ENCODE measurements at places on chromosomes 1 and 21.

DNA sequence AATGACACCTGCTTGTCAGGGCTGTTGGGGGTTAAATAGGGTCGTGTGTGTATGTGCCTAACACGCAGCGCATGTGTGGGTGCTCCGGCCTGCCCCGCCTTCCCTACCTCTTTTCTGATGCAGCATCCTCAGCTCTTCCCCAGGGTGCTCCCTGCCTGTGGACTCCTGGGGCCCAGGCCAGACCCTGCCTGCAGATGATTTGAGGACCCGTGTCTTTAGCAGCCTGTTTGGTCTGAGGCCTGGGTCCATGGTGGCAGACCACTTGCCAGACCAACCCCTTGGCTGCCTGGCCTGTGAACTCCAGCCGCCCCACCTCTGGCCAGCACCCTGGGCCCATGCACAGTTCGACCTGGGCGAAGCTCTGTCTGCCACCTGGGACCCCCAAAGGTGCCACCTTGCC is 57.0 kb upstream of the SIM2 start:
- no peak for DNase-seq

GRCh38 chr1:204465546-204466415 is 28.8 kb downstream of the PIK3C2B start:
- DNase-seq = no peak

DNA sequence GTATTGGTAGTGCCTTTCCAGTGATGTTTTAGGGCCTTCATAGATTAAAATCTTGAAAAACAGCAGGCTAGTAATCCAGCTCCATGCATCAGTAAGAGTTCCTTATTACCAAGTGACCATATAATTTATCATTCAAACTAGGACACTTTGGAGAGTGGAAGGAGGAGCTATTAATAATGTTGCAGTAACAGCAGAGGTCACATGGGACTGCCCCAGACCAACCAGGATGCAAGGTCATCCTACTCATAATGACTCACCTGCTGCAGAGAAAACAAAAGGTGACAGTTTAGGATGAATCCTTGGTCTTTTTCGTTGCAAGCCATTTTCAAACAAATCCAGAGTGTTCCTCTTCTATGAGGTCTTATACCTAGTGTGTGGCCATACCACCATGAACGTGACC is 187.4 kb downstream of the NUF2 start:
- DNase-seq = peak; percentile 49

DNA sequence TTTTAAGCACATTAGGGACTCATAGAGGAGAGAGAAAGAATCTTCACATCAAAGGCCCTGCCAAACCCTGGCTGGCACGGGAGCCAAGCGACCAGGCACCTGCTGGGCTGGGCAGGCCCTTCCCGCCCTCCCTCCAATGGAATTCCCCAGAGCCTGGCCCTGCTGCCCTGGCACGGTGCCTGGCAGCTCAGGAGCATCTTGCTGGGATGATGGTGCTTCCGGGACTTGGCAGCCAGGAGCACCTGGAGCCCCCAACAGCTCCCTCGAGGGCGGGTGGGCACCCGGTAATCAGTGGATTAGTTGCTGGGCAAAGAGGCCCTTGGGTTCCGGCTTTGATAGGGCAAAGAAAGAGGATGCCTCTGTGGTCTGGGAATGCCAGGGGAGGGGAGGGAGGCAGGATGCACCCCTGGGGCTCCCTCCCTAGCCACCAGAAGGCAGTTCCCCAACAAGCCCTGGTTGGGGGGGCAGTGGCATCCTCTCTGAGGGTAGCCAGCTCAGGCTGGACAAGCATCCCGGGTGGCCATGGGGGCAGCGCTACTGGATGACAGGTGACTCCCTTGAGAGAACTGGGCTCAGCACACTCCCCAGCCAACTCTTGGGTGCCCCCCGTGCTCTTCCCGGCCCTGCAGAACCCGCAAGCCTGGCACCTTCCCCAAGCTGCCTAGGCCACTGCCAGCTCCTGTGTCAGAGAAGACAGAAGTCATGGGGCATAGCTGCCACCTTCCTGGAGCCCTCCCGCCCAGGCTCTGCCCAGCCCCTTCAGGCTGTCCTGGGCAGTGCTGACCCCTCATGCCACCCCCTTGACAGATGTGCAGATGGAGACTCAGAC is 26.4 kb downstream of the KRTAP10-1 start:
- peak; percentile 26 for DNase-seq

- no peak for DNase-seq
Observed at GRCh38 chr1:192024881-192025280, 133.4 kb upstream of the RGS18 start.

GRCh38 chr1:32073299-32074229 is 825 bp downstream of the TMEM39B start:
- DNase-seq = no peak

DNA sequence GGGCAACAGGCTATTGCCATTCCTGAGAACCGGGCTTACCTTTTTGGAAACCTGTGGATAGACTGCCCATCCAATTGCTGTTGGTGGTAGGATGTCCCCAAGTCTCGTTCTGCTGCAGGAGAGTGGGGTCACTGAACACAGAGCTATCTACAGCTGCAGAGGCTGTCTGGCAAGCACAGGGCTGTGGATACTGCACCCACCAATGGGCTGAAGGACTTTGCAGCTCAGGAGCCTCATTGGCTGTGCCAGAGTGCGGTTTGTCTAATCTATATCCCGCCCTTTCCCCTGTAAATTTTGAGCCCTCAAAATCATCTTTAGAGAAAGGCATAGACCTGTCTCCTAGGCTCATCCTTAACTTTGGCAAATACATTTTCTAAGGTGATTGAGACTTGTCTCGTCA is 15.3 kb downstream of the RNF187 start:
- DNase-seq = no peak

- DNase-seq = no peak
Observed at GRCh38 chr1:175182201-175182746, 10.3 kb downstream of the KIAA0040 start.

DNA sequence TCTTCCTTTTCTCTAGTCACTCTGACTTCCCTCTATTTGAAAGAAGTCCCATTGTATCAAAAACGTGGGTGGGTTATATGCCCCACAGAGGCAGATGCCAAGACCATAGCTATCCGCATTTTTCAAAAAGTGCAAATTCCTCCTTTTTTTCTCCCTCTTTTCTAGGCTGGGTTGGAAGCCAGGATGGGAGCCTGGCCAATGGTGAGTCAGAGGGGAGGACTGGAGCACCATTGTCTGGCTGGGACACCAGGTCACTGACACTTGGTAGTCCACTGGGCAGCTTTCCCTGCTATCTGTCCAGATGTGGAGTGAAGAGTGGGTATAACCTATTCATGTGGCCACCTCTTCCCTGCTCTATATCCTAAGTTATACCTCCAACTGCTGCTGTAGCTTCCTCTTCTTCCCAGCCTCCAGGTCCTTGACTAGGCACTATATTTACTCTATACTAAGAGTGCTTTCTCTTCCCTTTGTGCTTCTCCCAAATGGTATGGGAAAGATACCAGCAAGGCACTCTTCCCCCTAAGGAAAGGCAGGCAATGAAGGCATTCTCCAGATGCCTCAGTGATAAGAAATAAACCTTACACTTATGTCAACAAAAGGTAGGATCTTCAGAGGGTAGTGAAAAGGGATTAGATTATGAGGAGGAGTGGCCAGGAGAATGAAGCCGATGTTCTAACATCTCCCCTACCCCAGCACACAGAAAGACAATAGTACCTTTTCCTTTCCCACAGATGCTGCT is 12.9 kb downstream of the PI4KB start:
- DNase-seq = no peak

DNA sequence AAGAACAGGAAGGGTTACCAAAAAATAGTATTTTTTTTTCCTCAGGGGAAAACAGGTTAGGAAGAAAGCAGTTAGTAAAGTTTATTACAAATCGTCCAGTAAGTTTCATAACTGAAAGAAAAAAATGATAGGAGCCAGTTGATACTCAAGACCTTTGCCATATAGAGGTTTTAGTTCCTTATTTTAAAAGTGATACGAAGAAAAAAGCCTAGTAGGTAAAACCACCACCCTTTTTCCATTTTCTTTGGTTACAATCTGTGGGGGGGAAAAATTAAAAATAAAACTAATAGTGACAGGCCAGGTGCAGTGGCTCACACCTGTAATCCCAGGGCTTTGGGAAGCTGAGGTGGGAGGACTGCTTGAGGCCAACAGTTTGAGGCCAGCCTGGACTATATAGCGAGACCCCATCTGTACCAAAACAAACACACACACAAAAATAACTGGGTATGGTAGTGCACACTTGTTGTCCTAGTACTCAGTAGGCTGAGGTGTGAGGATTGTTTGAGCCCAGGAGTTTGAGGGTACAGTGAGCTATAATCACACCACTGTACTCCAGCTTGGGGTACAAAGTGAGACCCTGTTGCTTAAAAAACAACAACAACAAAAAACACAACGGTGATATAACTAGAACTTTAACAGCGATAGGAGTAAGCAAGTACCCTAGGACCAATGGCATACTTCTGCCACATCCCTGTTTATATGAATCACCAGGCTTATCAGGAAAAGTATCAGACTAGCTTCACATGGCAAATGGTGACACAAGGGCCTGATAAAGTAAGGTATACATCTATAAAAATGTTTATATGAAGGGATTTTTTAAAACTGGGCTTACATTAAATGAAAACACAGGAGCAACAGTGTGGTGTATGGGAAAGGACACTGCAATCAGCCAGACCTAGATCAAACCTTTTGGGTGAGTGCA is 5.4 kb downstream of the TMEM59 start:
- no peak for DNase-seq

DNA sequence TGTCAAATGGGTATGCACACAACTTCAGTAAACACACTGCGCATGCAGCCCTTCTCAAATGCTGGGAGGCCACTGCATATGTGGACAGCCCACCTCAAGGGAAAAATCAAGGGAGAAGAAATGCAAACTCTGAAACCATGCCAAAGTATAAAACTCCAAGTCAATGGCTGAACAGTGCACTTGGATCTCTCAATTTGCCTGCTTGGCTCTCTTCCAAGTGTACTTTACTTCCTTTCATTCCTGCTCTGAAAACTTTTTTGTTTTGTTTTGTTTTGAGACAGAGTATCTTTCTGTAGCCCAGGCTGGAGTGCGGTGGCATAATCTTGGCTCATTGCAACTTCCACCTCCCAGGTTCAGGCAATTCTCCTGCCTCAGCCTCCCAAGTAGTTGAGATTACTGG is 18.8 kb upstream of the COP1 start:
- no peak for DNase-seq

GRCh38 chr1:37574834-37575480 is 18.2 kb downstream of the DNALI1 start:
- no peak for DNase-seq

GRCh38 chr1:26102526-26102925 is 9.1 kb upstream of the PDIK1L start:
- no peak for DNase-seq

GRCh38 chr1:224266105-224266914 is 63.7 kb downstream of the NVL start:
- no peak for DNase-seq

DNA sequence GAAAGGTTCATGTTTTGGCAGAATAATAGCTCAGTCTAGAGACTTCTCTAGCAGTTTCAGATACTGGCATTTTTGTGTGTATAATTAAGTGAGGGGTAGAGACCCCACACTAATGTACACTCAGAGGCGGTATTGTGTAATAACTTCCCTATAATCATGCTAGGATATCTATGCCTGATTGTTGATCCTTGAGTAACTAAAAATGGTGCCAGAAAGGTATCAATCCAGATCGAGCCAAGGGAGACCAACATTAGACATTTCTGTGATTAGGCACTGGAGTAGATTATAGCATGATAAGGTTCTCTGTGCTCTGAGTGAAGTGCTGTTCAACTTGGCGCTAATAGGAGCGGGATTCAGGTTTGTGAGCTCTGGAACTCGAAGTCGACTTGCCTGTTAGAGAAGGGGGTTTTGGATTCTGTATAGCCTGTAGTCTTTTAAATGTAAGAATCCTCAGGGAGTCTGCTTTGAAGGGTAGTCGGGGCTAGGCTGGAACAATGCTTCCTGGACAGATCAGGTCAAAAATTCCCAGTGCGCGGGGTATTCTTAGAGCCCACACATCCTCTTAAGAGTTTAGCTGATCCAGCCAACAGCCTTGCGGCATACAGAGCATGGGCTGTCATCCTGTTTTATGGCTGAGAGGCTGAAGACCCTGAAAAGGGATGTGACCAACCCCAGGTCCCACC is 24.2 kb downstream of the MAN1C1 start:
- no peak for DNase-seq

DNA sequence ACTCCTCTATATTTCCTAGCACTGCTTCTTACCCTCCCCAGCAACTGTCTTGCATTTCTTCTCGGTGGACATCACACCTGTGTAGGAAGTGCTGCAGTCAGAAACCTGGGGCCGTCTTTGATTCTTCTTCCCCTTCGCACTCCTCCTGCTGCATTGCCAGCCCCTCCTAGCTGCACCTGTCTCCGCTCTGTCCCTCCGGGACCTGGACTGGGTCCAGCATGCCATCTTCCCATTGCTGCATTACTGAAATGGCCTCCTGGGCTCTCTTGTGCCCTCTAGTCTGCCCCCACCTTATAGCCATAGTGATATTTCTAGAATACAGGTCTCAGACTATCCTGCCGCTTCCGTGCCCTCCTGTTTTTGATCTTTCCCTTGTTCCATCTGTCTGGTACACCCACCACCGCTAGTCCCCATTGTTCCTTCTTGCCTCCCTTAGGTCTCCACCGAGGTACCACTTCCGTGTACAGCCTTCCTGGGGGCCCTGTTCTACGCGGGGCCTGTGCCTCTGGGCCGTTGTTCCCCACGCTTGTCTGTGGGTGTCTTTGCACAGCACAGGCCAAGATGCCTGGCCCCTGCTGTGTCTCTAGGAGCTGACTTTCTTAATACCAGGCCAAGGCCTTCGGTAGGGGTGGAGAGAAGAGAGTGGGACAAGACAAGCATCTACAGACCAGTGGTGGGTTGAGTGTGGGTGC is 107.6 kb downstream of the GALNT2 start:
- no peak for DNase-seq

DNA sequence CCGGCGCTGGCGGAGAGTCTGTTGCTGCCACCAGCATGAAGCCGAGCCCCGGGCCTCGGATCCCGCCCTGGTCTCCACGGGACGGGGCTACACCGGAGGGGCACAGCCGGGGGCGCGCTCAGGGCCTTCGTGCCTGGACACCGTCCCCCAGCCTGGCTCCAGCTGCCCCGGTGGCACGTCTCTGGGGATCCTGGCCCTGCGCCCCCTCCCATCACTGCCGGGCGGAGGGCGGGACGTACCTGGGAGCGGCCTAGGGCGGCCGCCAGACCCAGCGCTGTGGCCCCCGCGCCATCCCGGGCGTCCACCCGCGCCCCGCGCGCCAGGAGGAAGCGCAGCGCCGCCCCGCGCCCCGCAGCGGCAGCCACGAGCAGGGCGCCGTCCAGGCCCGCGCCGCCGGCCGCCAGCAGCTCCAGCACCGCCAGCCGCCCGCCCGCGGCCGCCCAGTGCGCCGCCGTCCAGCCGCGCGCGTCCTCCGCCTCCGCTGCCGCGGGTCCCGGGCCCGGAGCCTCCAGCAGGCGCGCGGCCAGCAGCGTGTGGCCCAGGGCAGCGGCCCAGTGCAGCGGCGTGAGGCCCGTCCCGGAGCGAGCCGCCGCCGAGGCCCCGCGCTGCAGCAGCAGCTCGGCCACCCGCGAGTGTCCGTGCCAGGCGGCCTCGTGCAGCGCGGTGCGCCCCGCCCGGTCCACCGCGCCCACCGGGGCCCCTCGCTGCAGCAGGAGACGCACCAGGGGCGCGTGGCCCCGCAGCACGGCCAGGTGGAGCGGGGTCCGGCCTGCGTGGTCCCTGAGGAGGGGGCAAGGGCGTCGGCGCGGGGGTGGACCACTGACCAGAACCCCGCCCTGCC is 1.0 kb downstream of the ANKRD65 start:
- peak; percentile 70 for DNase-seq

- no peak for DNase-seq
Observed at GRCh38 chr1:24717887-24718650, 27.2 kb upstream of the CLIC4 start.

- no peak for DNase-seq
Observed at GRCh38 chr1:225840223-225840610, 30.3 kb downstream of the EPHX1 start.

- no peak for DNase-seq
Observed at GRCh38 chr1:161085165-161085564, 4.2 kb downstream of the NECTIN4 start.

Data from DMS53 (cell line).